Type B pancreatic cell (in vitro differentiated cells): ENCODE measurements at places on chromosomes 5 and 9.

- no peaks in the 10 kb centered on the region for H3K27me3 ChIP-seq
- peaks cover 27% of the 10 kb centered on the region for H3K36me3 ChIP-seq
- H3K4me3 ChIP-seq: no peak overlapping the region
- DNase-seq: no peak
Observed at GRCh38 chr5:116320486-116320885, 235.7 kb downstream of the COMMD10 start.

GRCh38 chr5:82635561-82636288 is 357.6 kb upstream of the RPS23 start:
- H3K27me3 ChIP-seq: no peaks in the 10 kb centered on the region
- H3K36me3 ChIP-seq: peaks cover 3% of the 10 kb centered on the region
- H3K4me1 ChIP-seq: peaks cover 34% of the 10 kb centered on the region

DNA sequence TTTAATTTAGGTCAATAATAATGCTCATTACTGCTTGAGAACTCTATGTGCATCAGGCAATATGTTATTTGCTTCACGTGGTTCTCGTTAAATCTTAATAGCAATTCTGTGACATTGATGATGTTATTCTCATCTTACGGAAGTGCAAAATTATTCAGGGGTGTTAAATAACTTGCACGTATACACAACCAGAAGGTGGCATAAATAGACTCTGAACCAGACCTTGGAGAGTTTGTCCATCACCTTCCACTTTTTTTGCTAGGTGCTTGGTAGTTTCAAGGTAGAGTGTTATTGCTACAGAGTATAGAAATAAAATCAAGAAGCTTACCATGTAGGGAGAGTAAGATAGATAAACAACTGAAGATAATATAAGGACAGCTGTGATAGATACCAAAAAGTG is 23.6 kb upstream of the TNFAIP8 start:
- peak overlapping the region; percentile 89 for H3K27ac ChIP-seq
- H3K4me1 ChIP-seq: peaks cover 27% of the 10 kb centered on the region
- no peak overlapping the region for H3K4me3 ChIP-seq
- no peaks in the 10 kb centered on the region for H3K27me3 ChIP-seq

- no peak for DNase-seq
- H3K36me3 ChIP-seq: no peaks in the 10 kb centered on the region
- peaks cover 5% of the 10 kb centered on the region for H3K27me3 ChIP-seq
- no peak overlapping the region for H3K27ac ChIP-seq
- no peaks in the 10 kb centered on the region for H3K4me1 ChIP-seq
- H3K4me3 ChIP-seq: no peak overlapping the region
Observed at GRCh38 chr5:153818626-153819025, 220.1 kb downstream of the FAM114A2 start.

DNA sequence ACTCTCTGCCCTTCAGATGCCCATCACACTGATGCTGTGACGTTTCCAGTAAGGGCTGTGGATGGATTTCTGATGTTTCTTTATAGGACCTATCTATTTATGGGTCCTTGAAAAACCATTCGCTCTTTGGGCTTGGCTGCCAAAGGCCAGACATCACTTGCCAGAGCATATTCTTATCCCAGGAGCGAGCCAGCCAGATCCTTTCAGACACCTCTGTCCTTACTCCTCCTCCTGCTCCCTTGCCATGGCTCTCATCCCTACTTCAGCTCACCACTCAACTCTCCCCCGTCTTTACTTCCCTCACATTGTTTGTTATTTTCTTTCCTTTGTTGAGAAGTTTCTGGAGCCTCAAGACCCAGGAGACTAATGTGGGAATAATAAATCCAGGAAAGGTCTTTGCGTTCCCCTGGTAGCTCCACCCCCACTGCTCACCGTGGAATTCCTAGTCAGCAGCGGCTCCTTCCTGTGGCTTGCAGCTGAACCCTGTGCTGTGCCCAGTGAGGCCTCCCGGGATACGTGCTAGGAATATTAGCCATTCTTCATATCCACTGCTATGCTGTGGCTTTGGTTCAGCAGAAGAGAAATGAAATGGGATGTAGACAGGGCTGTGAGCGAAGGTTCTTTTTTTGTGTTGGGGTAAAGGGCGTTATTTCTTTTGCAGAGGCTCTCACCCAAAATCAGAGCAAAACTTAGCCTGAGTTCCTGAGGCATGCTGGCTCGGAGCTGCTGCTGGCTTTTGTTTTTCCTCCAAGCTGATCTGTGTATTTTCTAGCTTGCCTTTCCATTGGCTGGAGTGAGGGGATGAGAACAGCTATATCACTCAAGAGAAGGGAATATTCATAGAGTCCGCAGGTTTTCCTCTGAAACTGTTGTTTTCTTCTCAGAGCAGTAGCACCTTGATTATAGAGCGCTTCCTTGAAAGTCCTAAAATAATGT is 171.1 kb downstream of the SAXO1 start:
- peak overlapping the region; percentile 19 for H3K4me3 ChIP-seq
- no peak overlapping the region for H3K27ac ChIP-seq
- DNase-seq: no peak
- H3K27me3 ChIP-seq: no peaks in the 10 kb centered on the region

DNA sequence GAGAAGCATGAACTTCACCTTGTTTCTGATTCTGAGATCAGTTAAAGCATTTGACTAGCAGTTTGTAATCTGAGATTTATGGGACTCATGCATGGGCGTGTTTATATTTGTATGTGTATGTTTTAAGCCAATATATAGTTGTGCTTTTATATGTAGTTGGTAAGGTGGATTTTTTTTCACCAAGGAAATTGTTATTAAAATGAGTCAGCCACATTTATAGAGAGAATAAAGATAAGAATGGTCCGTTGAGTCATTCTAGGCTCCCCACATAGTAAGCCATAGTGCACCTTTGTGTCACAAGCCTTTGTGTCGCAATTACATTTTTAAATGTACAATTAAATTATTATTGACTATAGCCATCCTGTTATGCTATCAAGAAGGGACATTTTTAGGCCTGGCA is 89.0 kb downstream of the NLN start:
- H3K27ac ChIP-seq: peak overlapping the region; percentile 26
- H3K4me3 ChIP-seq: no peak overlapping the region
- DNase-seq: no peak

- peaks cover 13% of the 10 kb centered on the region for H3K4me1 ChIP-seq
- H3K27me3 ChIP-seq: peaks cover 4% of the 10 kb centered on the region
- H3K4me3 ChIP-seq: no peak overlapping the region
- no peaks in the 10 kb centered on the region for H3K36me3 ChIP-seq
Observed at GRCh38 chr5:172479034-172479783, 24.9 kb upstream of the SH3PXD2B start.

GRCh38 chr5:142117579-142118151 is 9.1 kb downstream of the NDFIP1 start:
- H3K27me3 ChIP-seq: no peaks in the 10 kb centered on the region
- no peak overlapping the region for H3K4me3 ChIP-seq
- peaks cover 28% of the 10 kb centered on the region for H3K4me1 ChIP-seq

GRCh38 chr5:23025629-23026233 is 172.6 kb upstream of the CDH12 start:
- no peaks in the 10 kb centered on the region for H3K27me3 ChIP-seq
- H3K36me3 ChIP-seq: no peaks in the 10 kb centered on the region
- DNase-seq: no peak
- H3K27ac ChIP-seq: no peak overlapping the region

GRCh38 chr5:179301796-179302195 is 43.5 kb downstream of the ADAMTS2 start:
- H3K4me1 ChIP-seq: peaks cover 4% of the 10 kb centered on the region
- H3K27ac ChIP-seq: no peak overlapping the region

DNA sequence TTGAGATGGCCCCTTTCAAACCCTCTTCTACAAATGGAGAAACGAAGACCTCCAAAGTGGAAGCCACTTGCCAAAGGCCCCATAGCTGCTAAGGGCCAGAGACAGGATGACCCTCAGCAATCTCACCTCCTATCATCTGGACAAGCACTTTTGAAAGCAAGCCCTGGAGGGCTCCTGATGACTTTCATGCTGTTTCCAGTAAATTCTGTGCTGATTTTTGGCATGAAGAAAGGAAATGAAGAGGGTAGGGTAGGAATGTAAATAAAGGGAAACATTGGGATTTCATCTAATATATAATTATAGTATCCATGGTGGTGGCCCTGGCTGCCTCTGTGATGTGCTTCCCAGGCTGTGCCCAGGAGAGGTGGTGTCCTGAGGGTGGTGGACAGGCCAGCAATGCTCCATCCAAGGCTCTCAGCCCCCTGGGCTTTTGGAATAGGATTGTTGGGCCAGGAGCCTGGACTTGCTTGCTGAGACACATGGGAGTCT is 208.0 kb upstream of the TRIM32 start:
- H3K27me3 ChIP-seq: no peaks in the 10 kb centered on the region
- H3K27ac ChIP-seq: no peak overlapping the region

DNA sequence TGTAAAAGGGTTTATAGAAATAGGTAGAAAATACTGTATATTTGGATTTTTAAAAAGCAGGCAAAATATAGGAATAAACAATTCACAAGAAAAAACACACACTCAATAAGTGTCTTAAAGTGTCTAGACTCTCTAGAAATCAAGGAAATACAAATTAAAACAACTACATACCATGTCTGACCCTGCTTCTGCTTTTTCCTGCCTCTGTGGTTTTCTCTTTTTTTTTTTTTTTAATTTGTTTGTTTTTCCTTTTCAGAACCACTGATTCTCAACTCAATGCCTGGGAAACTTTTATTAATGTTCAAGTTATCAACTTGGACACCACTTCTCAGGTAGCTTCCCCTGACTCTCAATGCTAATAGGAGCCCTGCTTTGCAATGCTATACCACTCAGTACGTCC is 25.5 kb upstream of the TAS2R1 start:
- H3K4me3 ChIP-seq: no peak overlapping the region
- H3K4me1 ChIP-seq: peaks cover 13% of the 10 kb centered on the region
- no peaks in the 10 kb centered on the region for H3K36me3 ChIP-seq

GRCh38 chr5:179254638-179255271 is 90.5 kb downstream of the ADAMTS2 start:
- peaks cover 4% of the 10 kb centered on the region for H3K27me3 ChIP-seq
- H3K4me3 ChIP-seq: no peak overlapping the region
- H3K4me1 ChIP-seq: peaks cover 4% of the 10 kb centered on the region
- DNase-seq: no peak

DNA sequence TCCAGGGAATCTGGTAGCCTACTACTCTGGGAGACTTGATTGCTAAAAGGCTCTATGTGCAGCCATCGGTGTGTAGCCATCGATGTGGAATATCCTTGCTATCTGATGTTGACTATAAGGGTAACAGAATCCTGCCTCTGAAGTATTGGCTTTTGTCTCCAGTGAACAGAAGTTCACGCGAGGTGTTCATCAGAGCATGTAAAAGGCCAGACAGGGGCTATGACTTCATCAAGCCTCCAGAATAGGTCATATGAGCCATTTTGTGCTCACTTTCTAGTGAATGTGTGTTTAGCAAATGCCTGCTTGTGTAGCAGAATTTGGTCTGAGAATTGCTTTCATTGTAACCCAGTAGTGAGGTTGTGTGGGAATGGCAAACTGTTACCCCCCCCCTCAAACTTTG is 66.8 kb upstream of the RAD23B start:
- no peak overlapping the region for H3K27ac ChIP-seq
- peaks cover 15% of the 10 kb centered on the region for H3K4me1 ChIP-seq
- H3K36me3 ChIP-seq: no peaks in the 10 kb centered on the region
- H3K4me3 ChIP-seq: no peak overlapping the region
- no peaks in the 10 kb centered on the region for H3K27me3 ChIP-seq

DNA sequence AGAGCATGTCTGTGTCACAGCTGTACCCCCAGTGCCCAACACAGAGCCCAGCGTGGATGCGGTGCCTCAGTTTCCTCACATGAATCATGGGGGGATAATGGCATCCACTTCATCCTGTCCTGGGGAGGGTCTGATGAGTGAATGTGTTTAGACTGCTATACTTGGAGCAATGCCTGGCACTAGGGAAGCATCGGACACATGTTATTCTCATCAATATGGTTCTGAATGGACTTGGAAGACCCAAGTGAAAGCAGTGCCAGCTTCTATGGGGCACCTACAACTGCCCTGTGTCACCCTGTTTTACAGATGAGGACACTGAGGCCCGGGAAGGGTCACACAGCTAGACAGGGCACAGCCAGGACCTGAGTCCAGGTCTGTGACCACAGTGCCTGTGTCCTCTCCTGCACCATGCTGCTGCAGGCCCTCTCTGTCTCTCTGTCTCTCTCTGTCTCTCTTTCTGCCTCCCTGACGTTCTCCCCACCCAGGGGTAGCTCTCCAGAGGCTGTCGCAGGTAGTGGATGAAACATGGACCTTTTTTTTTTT is 42.3 kb upstream of the NEK6 start:
- no peak for DNase-seq
- H3K27me3 ChIP-seq: peaks cover 4% of the 10 kb centered on the region
- H3K4me1 ChIP-seq: no peaks in the 10 kb centered on the region
- no peak overlapping the region for H3K4me3 ChIP-seq
- no peak overlapping the region for H3K27ac ChIP-seq
- H3K36me3 ChIP-seq: no peaks in the 10 kb centered on the region

- DNase-seq: peak; percentile 47
- H3K4me1 ChIP-seq: no peaks in the 10 kb centered on the region
- no peaks in the 10 kb centered on the region for H3K36me3 ChIP-seq
- H3K27ac ChIP-seq: no peak overlapping the region
- H3K27me3 ChIP-seq: peaks cover 6% of the 10 kb centered on the region
Observed at GRCh38 chr5:180155365-180155926, 53.6 kb downstream of the RASGEF1C start.

DNA sequence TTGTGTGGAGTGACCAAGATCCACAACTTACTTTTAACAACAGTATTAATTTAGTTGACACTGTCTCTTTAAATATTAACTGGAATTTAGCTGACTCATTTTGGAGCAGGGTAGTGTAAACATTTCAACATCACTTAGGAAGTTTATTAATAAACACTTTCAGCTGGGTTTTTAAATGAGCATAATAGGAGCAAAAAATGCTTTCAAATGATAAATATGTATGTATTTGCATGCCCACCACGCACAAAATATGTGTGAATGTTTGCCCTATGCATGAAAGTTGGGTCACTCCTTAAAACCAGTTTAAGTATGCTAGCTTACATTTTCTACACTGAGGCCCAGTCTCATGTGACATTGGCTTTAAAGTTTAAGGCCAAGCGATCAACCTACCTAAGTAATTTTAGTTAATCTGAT is 2.9 kb downstream of the ZFAND5 start:
- H3K4me3 ChIP-seq: peak overlapping the region; percentile 91
- no peak for DNase-seq
- H3K27me3 ChIP-seq: no peaks in the 10 kb centered on the region
- H3K4me1 ChIP-seq: peaks cover 42% of the 10 kb centered on the region

GRCh38 chr5:162128117-162128516 is 60.5 kb downstream of the GABRG2 start:
- H3K4me3 ChIP-seq: no peak overlapping the region
- no peaks in the 10 kb centered on the region for H3K4me1 ChIP-seq
- no peaks in the 10 kb centered on the region for H3K27me3 ChIP-seq
- no peaks in the 10 kb centered on the region for H3K36me3 ChIP-seq
- H3K27ac ChIP-seq: no peak overlapping the region
- no peak for DNase-seq

- H3K27me3 ChIP-seq: peaks cover 9% of the 10 kb centered on the region
- H3K36me3 ChIP-seq: no peaks in the 10 kb centered on the region
- no peaks in the 10 kb centered on the region for H3K4me1 ChIP-seq
- DNase-seq: no peak
- H3K4me3 ChIP-seq: no peak overlapping the region
Observed at GRCh38 chr9:110650991-110651411, 17.6 kb upstream of the MUSK start.

GRCh38 chr5:57878301-57878722 is 395.7 kb upstream of the ACTBL2 start:
- peak overlapping the region; percentile 82 for H3K27ac ChIP-seq
- no peaks in the 10 kb centered on the region for H3K27me3 ChIP-seq
- no peaks in the 10 kb centered on the region for H3K36me3 ChIP-seq
- peaks cover 35% of the 10 kb centered on the region for H3K4me1 ChIP-seq
- DNase-seq: no peak
- H3K4me3 ChIP-seq: peak overlapping the region; percentile 15
